ENCODE measurements at places on chromosomes 5 and 9. TPM values are rescaled to one million over a fixed set of nuclear protein-coding genes. Genes with fewer than 3 reads are reported as not detected.

DNA sequence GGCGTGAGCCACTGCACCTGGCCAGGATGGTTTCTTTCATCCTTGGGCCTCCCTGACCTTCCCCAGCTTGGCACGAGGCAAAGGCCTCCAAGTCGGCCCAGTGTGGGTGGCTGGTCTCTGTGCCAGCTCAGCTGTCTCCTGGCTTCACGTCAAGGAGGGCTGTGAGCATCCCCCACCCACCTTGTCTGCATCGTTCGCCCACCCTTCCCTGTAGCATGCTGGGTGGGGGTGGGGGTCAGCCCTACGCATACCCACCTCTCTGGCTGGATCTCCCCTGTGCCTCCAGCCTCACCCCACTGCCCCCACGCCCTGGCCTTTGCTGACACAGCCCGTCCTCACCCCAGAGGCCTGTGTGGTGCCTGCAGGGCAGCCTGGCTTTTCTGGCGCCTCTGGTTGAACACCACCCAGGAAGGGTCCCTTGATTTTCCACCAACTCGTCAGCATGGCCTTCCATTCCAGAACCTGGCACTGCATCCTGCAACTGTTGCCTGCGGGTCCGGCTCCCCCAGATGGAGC lies 8.8 kb upstream of the WDR5 start:
- H3K36me3 ChIP-seq, result no peaks in the 10 kb centered on the region
- DNase-seq, result no peak
- H3K27me3 ChIP-seq, result no peaks in the 10 kb centered on the region

The ABHD17B gene
- total RNA-seq, result 33.6 TPM

DNA sequence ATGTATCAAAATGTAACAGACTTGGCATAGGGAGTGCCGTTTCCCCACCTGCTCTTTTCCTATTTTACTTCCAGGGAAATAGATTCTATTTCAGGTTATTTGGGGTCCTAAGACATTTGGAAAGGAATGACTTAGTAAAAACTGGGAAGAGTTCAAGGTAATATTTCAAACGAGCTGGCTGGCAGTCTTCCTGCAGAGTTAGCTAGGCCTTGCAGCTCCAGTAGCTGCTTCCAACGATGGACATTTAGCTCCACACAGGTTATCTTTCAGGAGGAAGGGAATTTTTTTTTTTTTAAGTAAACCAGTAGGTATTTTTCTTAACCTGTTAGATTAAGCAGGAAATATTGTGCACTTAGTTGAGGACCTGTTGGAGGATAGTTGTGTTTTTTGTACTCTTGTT lies 45.2 kb downstream of the TLE4 start:
- H3K4me3 ChIP-seq, result no peak overlapping the region
- no peaks in the 10 kb centered on the region for H3K4me1 ChIP-seq
- DNase-seq, result no peak
- no peak overlapping the region for H3K27ac ChIP-seq
- H3K27me3 ChIP-seq, result no peaks in the 10 kb centered on the region

GRCh38 chr5:116578676-116579075 lies 4.1 kb upstream of the SEMA6A start:
- no peaks in the 10 kb centered on the region for H3K36me3 ChIP-seq
- no peaks in the 10 kb centered on the region for H3K27me3 ChIP-seq
- H3K4me3 ChIP-seq, result no peak overlapping the region
- no peaks in the 10 kb centered on the region for H3K4me1 ChIP-seq

DNA sequence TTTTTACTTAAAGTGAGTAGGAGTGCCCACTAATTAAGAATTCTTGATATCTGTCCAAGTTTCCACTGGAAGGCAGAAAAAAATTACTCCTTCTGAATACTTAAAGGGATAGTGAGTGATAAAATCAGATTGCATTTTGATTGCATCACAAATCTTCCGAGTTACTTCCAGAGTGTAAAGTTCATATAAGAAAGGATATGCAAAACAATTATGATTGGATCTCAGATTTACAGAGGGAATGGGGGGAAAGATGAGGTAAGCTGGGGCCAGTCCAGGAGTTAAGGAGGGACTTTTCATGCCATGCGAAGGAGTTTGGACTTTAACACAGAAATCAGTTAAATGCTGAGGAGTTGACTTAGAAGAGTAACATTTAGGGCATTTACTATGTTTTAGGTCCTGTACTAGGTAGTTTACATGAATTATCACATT lies 9.3 kb upstream of the RNF145 start:
- H3K4me3 ChIP-seq, result no peak overlapping the region
- no peak overlapping the region for H3K27ac ChIP-seq
- no peaks in the 10 kb centered on the region for H3K36me3 ChIP-seq
- H3K4me1 ChIP-seq, result no peaks in the 10 kb centered on the region
- no peak for DNase-seq
- no peaks in the 10 kb centered on the region for H3K27me3 ChIP-seq

The TAS2R1 gene
- not detected for total RNA-seq

DNA sequence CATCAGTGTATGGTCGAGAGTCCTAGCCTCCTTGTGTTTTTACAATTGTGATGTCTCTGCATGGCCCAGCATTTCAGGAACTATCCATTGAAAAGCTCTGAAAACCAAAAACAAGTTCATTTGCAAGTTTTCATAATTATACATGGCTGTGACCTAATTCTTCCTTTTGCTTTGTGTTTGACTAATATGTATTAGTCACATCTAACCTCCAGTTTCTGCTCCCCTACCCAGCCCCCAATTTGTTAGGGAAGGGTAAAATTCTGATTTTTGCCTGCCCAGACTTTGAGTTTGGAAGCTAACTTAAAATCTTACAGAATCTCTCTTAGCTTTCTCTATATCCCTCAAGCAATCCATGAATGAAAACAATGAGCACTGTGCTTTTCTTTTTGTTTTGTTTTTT lies 128.2 kb upstream of the SEMA6A start:
- no peak for DNase-seq
- H3K36me3 ChIP-seq, result no peaks in the 10 kb centered on the region
- H3K4me3 ChIP-seq, result no peak overlapping the region
- no peaks in the 10 kb centered on the region for H3K4me1 ChIP-seq
- no peak overlapping the region for H3K27ac ChIP-seq

The HAVCR1 gene
- 27.7 TPM for total RNA-seq

The CDH9 gene
- not detected for total RNA-seq

DNA sequence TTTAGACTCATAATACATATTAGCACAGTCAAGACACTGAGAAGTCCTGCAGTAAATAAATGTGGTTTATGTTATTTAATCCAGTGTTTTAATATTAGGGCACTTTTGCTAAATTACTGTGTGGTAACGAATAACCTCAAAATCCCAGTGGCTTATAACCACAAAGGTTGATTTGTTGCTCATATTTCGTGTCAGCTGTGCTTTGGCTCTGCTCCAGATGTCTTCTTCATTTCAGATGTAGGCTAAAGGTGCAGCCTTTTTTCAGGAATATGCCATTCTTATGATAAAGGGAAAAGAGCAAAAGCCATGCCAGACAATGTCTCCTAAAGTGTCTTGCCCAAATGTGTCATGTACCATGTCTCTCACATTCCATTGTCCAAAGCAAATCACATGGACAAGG lies 144.8 kb downstream of the BRINP1 start:
- no peak for DNase-seq
- no peaks in the 10 kb centered on the region for H3K27me3 ChIP-seq
- H3K4me3 ChIP-seq, result no peak overlapping the region
- H3K36me3 ChIP-seq, result no peaks in the 10 kb centered on the region

The NMUR2 gene
- total RNA-seq, result not detected

The SHOC1 gene
- not detected for total RNA-seq

- no peak for DNase-seq
- no peaks in the 10 kb centered on the region for H3K4me1 ChIP-seq
- no peaks in the 10 kb centered on the region for H3K27me3 ChIP-seq
- no peak overlapping the region for H3K27ac ChIP-seq
- H3K4me3 ChIP-seq, result no peak overlapping the region
- no peaks in the 10 kb centered on the region for H3K36me3 ChIP-seq
Observed at GRCh38 chr9:135522137-135522877, 1.1 kb downstream of the LCN1 start.

DNA sequence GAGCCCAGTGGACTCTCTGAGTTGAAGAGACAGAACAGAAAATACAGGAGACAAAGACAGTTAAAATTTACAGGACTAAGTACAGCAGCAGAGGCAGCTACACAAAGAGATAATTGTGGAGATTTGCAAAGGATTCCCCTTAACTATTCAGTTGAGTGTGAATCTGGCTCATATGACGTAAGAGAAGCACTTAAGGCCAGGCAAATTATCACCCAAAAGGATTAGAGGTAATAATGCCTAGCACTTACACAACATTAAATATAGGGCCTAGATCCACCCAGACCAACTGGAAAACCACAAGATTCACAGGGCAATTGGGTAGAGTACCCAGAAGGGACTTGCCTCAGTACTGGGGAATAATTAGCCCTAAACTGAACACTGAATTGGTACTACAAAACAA lies 41.3 kb downstream of the ADAMTS6 start:
- no peaks in the 10 kb centered on the region for H3K4me1 ChIP-seq
- H3K27ac ChIP-seq, result no peak overlapping the region
- H3K36me3 ChIP-seq, result no peaks in the 10 kb centered on the region

Measured in colonic mucosa (tissue), 4 donors.